ENCODE measurements at places on chromosomes 11 and 22.

- DNase-seq: peak; percentile 75
These were observed 47.7 kb downstream of the DKK3 start for GRCh38 chr11:11960687-11961086.

GRCh38 chr22:27237080-27237741, 564.3 kb downstream of the MN1 start:
- no peak for DNase-seq

- no peak for DNase-seq
These were observed 16.1 kb downstream of the MYRF start for GRCh38 chr11:61768376-61769076.

GRCh38 chr11:132621976-132622580, 910.2 kb downstream of the OPCML start:
- no peak for DNase-seq

DNA sequence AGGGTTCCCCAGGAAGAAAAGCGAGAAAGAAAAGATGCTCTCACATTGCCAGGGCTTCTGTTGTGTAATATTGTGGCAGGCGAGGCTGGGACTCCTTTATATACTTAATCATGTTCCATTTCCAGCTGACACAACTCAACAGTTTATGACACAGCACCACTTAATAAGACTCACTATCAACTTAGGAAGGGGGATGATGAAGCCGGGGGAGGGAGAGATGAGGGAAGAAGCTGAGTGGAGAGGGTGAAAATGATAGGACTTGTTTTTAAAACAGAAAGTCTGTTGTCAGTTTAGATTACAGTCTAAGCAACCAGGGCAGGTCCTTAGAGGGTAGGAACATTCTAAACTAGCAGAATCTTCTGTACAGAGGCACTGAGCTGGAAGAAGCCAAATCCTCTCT, 397.0 kb downstream of the NXPE2 start:
- no peak for DNase-seq

DNA sequence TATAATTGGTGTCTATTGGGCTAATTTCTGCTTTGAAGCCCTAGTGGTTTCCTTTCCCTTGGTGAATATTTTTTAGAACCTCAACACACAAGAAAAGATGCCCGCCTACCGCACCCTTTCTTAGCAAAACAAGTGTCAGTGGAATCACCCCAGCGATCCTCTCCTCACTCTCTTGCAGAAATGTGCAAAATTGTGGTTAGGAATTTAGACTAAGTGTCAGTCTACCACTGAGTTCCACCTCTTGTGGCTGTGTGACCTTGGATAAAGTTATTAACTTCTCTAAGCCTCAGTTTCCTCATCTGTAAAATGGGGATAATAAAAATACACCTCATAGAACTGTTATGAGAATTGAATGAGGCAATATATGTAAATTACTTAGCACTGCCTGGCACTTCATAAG, 5.3 kb upstream of the JAML start:
- DNase-seq: no peak

- DNase-seq: no peak
These were observed 606 bp downstream of the RASSF7 start for GRCh38 chr11:561148-562003.

- DNase-seq: no peak
These were observed 21.1 kb upstream of the CAPRIN1 start for GRCh38 chr11:34030382-34030781.

GRCh38 chr11:133162227-133162626, 370.1 kb downstream of the OPCML start:
- no peak for DNase-seq

DNA sequence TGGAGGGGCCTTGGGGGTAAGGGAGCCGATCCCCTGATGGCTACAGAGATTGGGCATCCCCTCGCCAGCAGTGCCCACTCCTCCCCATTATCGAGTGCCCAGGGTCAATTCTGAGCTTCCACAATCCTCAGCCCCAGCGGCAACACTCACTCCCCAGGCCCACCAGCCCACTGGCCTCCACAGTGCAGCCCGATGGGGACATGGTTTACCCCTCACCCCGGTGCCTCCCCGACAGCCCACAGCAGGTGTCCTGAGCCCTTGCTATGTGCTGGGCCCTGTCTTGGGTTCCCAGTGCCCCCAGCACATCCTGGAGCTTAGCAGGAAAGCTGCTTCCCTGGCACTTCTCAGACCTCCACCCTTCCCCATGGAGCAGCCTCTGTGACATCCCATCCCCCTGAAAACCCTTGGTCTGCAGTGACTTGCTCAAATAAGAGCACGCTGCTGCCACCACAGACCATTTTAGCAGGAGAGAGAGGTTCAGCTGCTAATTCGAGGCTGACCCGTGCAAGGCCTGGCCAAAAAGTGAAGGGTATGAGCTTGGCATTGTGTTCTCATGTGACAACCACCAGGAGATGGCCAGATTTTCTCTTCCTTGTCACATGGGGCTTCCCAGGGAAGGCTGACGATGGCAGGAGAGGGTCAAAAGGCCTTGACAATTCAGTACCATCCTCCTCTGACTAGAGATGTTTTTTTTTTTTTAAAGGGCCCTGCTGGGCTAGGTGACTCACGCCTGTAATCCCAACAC, 23.6 kb downstream of the KCNJ4 start:
- no peak for DNase-seq

GRCh38 chr22:49827271-49827852, 311 bp downstream of the BRD1 start:
- no peak for DNase-seq

DNA sequence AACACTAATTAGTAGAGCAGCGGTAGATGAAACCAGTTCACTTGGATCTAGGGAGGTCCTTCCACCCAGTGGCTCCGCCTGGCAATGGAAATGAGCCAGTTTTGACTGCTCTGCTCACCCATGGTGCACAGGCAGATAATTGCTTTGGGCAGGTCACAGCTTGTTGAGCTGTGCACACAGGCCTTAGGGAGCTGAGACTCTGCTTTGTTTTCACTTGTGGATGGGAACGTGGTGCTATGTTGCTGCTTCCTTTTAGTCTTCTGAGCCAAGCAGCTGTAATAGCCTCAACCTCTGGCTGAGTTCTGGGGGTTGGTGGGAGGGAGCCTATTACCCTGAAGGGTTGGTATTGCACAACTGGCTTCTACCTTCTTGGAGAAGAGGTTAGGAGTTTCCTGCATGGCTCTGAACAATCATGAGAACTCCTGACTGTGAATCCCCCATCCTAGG, 262.3 kb upstream of the MTNR1B start:
- no peak for DNase-seq

DNA sequence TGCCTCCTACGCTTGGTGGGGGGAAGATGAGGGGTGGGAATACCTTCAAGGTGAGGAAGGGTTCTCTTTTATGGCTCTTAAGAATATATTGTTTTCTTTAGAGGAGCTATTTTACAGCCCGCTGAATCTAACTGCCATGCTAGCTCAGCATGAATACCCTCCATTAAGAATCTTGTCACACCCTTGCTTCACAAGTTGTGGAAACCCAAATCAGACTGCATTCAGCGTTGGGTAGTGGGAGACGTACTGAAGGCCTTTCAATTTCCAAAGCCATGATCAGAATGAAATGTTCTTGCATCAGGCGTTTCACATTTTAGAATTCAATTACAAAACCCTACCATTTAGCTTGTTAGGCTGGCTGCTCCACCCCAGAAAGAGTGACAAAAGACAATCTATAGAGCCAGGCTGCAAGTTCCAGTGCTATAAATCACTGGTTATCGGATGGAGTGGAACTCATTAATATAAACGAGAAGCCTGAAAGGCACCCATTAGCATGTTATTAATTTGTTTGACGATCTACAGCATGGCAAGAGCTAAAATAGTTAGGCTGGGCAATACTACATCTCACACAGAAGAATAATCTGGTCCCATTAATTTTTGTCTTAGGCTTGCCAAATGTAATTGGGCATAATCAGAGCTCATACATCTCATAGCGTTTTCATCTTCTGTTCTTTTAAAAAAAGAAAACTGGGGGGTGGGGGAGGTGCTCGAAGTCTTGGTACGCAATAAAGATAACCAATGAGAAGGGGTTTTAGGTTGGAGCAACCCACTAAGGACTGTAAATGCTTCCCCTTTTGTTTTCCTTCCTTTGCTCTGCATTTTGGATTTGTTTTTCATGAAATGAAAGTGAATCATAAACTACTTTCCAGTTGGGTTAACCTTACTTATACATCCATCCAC, 57.5 kb downstream of the ABTB2 start:
- DNase-seq: no peak

- peak; percentile 31 for DNase-seq
These were observed 65.2 kb upstream of the SESN3 start for GRCh38 chr11:95296165-95296564.

GRCh38 chr11:2088746-2089535, 50.2 kb downstream of the IGF2 start:
- no peak for DNase-seq

GRCh38 chr22:43057641-43058040, 31.6 kb downstream of the TTLL1 start:
- no peak for DNase-seq

GRCh38 chr11:17699147-17700114, 19.9 kb upstream of the MYOD1 start:
- DNase-seq: no peak

DNA sequence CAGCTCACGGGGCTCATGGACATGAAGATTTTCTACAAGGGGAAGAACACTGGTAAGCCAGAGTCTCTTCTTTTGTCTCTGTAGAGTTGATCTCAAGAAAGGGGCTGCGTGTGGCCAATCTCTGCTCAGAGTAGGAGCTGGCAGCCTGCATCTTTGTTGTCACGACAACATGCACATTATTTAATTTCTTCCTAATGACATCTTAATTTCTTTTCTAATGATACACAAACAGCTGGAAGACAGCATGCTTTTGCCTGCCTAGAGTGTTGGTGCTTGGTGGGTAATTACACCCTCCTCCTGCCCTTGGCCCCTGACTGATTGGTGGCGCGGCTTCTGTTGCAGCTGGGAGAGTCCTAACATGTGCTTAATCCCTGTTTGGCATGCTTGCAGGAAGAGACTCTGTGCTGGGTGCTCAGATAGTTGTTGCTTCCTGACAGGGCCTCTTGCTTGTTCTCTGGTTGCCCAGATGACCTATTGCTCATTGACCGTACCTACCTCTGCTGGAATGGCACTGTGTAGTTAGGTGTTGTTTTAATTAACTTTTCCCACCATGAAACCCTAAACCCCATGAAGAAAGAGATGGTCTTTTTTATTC, 106.9 kb upstream of the SORL1-AS1 start:
- no peak for DNase-seq

GRCh38 chr11:107711861-107712755, at the start of gene SLN:
SLN (minus strand) TSS chr11:107712056.
- no peak for DNase-seq

DNA sequence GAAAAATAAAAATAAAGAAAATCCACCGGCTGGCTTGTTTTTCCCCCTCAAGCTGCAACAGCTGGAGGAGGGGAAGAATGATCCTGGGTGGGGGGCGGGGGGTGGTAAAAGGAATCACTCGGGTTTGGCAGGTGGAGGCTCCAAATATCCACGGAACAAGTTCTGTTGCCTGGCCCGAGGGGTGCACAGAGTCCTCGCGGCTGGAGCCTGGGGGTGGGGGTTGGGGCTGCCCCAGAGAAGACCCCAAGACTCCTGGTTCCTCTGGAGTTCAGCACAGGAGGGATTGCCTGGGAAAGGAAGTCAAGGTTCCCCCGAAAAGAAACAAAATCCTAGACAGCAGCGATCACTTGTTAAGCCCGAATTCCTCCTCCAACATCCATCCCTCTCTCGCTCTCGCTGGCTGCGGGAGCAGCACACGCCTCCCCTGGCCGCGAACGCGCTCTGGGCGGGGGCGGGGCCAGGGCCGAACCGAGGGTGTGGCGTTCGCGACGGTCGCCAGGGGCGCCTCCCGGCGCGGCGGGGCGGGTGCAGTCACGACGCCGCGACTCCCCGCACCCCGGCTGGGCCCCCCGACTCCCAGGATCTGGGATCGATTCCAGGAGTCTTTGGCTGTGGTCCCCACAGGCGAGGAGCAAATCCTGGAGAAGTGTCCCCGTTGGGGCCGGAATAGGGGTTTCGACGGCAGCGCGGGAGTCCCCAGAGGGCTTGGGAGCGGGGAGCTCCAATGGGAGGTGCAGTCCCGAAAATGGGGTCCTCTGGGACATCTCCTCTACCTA, at the start of gene KCNA4:
Gene KCNA4 (minus strand): TSS at position 443 of the 776 bp plus-strand sequence. CDS start 4,352 bp downstream, outside the sequence.
- no peak for DNase-seq

DNA sequence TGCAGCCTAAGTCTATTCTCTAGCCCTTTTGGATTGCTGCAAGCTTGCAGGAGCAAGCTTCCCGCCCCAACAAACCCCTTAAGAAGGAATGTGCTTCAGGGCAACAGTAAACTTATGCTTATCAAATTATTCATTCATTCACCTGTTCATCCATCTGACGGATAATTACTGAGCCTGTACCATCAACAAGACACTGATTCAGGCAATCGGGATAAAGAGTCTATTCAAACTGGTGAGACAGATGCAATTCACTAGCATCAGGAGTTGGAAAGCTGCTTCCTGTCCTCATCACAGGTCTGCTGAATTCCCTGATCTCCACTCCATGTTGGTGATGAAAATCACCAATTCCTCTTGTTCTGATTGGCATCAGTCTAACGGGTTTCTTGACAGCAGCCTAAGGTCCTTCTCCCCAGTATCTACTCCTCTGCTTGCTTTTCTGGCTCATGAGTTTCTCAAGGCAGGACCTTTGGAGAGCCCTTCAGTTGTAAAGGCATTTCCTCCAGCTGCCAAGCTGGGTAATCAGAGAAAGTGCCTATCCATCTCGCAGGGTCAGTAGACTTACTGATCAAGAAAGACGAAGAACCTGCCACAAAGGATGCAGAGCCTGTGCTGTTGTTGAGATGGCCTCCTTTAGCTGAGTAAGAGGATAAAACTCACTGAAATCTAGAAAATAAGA, 429.0 kb upstream of the SYN3 start:
- DNase-seq: peak; percentile 14

- DNase-seq: no peak
These were observed 14.8 kb downstream of the SGSM3 start for GRCh38 chr22:40385036-40385782.

- DNase-seq: no peak
These were observed 17.0 kb upstream of the OMP start for GRCh38 chr11:77085652-77086051.

- DNase-seq: no peak
These were observed 228.0 kb downstream of the AASDHPPT start for GRCh38 chr11:106305458-106305857.

- DNase-seq: peak; percentile 79
These were observed 3.9 kb upstream of the BCL9L start for GRCh38 chr11:118929501-118930093.

DNA sequence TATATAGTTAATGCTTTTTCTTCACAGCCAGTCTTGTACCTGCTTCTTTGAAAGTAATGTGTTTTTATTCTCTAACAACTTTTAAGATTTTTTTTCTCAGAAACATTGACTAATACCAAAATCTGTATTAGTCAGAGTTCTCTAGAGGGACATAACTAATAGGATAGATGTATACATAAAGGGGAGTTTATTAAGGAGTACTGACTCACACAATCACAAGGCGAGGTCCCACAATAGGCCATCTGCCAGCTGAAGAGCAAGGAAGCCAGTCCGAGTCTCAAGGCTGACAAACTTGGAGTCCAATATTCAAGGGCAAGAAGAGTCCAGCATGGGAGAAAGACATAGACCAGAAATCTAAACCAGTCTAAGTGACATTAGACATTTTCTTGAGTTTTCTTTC, 140.0 kb downstream of the RAB38 start:
- no peak for DNase-seq

GRCh38 chr11:68878022-68878421, 25.6 kb downstream of the MRPL21 start:
- DNase-seq: no peak

Measured in pons (tissue), 1 donor.